Stimulated activated CD8-positive, alpha-beta memory T cell treated with anti-CD3 and anti-CD28 coated beads, Interleukin-4, amount 100 ng/mL, for 1 hour (primary cell): ENCODE measurements at places on chromosomes 2 and 18.

GRCh38 chr2:182266909-182267308 is 159.9 kb downstream of the PDE1A start:
- DNase-seq, result no peak

DNA sequence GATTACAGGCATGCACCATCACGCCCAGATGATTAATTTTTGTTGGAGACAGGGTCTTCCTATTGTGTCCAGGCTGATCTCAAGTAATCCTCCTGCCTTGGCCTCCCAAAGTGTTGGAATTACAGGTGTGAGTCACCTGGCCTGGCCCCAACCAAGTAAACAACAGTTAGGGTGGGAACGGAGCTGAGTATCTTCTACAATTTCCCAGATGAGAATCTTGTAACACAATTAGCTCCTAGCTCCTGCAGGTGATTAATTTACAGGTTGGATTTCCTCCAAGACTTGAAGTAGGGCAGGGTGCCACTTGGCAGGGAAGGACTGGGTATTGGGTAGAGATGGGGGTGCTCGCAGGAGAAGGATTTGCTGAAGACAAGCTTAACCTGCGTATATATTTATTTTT is 17.8 kb downstream of the NLRC4 start:
- DNase-seq, result no peak

GRCh38 chr2:56522605-56523089 is 338.9 kb downstream of the CCDC85A start:
- DNase-seq, result no peak

GRCh38 chr18:79524181-79525078 is 128.7 kb downstream of the NFATC1 start:
- no peak for DNase-seq
